ENCODE measurements at places on chromosomes 5 and 9.

GRCh38 chr9:20551236-20551635, 71.1 kb downstream of the MLLT3 start:
- DNase-seq = no peak

GRCh38 chr9:36218011-36218410, 27.3 kb downstream of the CLTA start:
- no peak for DNase-seq

- DNase-seq = no peak
Measured at GRCh38 chr9:131043646-131044045, 34.7 kb downstream of the LAMC3 start.

DNA sequence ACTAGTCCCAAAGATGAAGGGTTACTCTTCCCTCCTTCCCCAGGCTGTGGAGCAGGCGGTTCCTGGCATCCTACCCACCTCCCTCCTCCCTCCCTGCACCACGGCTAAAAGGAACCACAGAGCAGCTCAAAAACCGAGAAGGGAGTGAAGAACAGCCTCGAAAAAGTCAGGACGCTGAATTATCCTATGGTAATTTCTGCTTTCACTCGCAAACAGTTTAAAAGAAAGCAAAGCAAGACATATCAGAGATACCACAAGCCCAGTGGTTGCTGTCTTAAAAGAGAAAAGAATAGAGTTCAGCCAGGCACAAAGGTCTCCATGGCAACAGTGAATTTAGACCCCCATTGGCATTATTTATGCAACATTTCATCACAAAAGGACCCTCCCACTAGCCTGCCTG, 315.4 kb downstream of the CTNND2 start:
- DNase-seq = no peak

- no peak for DNase-seq
Measured at GRCh38 chr9:16611983-16612382, 258.5 kb downstream of the BNC2 start.

DNA sequence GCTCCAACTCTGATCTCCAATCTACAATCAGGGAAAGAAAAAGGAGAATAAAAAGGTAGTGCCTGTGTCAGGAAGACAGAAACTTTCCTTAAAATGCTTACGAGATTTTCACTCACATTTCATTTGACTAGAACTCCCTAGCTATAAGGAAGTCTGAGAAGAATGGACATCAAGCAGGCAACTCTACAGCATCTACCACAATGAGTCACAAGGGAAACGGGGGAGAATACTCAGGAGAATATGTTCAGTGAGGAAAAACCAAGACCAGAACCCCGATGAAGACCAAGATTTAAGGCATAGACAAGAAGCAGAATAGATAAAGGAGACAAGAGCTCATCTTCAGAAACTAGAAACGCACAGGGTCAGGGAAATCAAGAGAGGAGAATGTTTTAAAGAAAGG, 9.0 kb upstream of the SETD9 start:
- DNase-seq = no peak

- DNase-seq = no peak
Measured at GRCh38 chr5:143677403-143677802, 134.6 kb upstream of the HMHB1 start.

DNA sequence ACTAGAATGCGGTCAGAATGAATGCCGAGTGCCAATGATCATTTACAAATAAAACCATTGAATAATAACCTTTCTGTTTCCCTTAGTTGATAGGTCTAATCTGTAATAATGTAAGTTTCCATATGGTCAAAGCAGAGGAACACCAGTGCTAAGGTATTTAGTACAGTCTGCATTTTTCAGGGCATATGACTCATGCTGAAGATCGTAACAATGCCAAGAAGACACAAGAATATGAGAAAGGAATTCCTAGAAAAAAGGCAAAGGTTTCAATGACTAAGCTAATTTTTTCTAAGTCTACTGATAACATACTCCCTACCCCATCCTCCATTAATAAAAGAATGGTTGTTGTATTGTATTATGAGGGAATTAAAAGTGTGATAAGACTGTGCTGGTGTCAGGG, 2.8 kb downstream of the OR1L8 start:
- no peak for DNase-seq

- DNase-seq = no peak
Measured at GRCh38 chr9:83133316-83133715, 70.4 kb upstream of the RASEF start.

GRCh38 chr9:24073007-24073592, 247.1 kb upstream of the ELAVL2 start:
- DNase-seq = no peak

- DNase-seq = no peak
Measured at GRCh38 chr5:62283005-62283404, 23.0 kb upstream of the KIF2A start.

DNA sequence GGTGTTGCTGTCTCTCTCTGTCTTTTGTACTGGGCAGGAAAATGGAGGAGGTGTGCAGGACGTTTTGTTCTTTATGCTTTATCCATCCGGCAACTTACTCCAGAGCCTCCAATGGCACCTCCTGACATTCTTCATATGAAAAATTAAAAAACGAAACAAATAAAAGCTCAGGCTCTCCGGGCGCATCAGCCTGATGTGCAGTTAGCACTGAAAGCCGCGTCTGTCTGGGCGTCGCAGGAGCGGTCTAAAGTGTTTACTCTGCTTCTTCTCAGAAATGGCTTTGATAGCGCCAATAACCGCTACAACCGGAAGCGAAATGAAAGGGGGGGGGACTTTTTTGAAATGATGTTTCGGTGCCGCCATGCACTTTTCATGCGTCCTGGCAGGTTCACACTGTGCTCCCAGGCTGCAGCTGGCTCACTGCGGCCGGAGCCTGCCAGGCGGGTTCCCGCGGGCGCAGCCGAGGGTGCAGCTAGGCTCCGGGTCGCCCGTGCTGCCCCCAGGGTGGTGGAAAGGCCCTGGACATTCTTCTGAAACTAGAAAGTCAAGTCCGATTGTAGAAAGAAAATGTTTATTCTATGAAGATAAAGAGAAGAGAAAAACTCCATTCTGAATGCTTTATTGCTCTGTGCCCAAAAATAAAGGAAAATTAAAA, 407.7 kb upstream of the IRX1 start:
- no peak for DNase-seq

- no peak for DNase-seq
Measured at GRCh38 chr9:107249131-107249533, 33.9 kb upstream of the RAD23B start.

- DNase-seq = no peak
Measured at GRCh38 chr5:164370841-164371240, 865.4 kb downstream of the MAT2B start.

DNA sequence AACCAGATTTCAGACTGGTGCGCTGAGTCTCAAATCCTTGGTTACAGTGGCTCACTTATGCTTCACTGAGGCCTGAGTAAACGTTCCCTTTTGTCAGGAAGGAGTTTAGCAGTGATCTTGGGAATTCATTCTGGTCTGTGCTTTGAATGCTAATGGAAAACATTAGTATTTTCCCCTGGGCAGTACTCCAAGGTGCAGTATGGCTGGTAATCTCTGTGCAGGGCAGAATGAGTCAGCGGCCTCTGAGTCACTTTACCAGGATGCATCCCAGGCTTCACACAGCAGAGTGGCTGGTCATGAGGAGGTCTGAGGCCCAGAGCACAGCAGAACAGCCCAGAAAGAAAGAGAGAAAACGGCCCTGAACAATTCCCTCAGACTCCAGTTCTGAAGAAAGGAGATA, 54.0 kb downstream of the PCA3 start:
- DNase-seq = no peak
